ENCODE measurements at places on chromosomes 2 and 18.

- no peak for DNase-seq
These were observed 298.9 kb upstream of the TRIB2 start for GRCh38 chr2:12417786-12418185.

DNA sequence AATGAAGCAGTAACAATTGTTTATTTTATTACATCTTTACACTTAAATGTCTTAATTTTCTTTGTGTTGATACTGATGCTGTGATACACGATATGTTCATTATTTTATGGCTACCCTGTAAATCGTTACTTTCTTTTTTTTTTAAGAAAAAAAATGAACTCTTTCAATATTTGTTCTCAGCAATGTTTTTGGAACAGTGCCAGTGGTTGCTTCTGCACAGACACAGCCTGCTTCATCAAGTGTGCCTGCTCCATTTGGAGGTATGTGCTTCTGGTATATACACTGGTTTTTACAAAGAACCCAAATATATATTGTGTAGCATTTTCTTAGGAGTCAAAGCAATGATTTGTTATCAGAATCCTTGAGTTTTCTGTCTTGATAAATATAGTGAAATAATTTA is 62.2 kb upstream of the SCYGR2 start:
- DNase-seq: no peak

DNA sequence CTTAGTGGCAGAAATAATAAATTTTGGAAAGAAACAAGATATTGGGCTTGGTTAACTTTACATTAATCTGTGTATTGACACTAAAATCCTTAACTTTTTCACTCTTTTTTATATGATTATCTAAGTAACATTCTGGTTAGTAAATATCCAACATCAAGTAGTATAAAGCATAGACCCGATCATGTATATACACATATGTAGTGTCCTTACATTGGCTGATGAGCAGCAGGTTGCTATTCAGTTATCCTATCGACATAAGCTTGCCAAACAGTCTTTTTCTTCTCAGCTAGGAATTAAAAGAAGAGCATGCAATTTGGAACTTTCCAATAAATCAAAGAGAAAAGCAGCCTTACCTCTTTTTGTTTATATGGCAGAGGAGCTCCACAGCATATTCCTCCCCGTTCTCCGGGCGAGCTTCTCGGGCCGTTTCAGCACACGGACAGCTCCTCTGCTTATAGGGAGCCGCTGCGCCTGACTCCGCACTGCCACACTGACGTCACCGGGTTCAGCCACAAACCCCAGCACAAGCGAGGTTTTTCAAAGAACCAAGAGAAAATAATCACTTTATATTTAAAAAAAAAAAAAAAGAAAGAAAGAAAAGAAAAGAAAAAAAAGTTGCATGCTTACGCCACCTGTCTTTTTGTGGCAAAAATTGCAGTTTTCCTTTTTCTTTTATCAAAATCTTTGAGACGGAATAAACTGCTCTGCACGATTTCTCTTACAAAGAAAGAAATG is at the start of gene SCG2:
Gene SCG2, minus strand, starts transcription at position 430 of the 735 bp plus-strand sequence. CDS start 3,079 bp downstream, outside the sequence.
- DNase-seq: peak; percentile 38

DNA sequence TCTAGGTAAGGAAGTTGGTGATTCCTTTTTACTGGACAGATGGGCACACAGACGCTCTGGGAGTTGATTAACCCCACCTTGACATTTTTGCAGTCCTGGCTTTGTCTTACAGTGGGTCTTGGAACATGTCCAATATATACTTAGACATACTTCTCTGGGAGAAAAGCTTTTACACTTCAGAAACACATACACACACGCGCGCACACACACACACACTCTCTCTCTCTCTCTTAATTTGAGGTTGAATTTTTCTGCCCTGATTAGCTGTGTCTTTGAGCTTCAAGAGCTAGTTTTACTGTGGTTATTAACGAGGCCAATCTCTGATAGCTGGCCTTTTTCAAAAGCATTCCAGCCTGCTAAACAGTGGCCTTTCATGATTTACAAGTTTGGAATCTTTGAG is 215.0 kb downstream of the MYCN start:
- no peak for DNase-seq

DNA sequence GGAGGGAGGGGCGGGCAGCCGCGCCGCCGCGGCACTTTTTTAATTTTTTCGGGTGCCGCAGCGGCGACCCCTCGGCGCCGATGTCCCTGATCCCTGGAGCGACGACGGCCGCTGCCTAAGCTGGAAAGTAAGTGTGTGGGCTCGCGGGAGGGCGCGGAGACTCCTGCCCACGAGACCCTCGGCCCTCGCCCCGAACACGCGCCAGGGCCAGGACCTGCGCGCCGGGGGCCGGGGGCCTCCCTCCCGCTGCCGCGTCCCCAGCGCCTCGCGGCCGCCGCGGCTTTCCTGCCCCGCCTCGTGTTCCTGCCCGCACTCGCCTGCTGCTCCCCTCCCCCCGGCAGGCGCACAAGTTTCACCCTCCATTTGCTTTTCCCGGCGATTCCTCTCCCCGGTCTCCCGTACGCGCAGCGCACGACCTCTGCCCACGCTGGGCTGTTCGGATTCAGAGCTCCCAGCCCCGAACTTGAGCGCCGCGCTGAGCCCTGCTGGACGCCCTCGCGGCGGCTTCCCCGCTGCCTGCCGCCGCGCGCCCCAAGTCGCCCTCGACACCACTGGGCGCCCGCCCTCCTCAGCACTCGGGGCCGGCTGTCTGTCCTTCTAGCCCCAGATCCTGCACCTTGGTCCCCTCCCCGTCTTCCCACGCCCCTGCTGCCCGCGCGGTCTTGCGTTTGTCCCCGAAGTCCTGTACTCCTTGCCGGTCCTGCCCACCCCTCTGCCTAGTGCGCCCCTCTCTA is 507 bp downstream of the PKP4 start:
- DNase-seq: peak; percentile 63

DNA sequence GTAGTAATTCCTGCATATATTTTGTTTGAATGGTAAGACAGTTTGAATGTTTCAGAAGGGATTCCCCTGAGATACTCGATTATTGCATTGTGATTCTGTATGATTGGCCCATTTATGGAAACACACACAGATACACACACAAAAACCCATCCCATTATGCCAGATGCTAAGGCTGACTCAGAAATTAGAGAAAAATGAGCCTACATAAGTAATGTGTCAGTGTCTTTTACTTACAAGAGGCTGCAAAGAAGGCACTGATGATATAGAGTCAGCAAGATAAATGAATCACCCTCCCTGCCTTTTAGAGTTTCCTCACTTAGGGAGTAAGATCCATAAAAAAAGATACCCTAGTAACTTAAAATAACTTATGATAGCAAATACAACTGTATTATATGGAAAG is 1481.1 kb upstream of the ACVR2A start:
- DNase-seq: no peak

DNA sequence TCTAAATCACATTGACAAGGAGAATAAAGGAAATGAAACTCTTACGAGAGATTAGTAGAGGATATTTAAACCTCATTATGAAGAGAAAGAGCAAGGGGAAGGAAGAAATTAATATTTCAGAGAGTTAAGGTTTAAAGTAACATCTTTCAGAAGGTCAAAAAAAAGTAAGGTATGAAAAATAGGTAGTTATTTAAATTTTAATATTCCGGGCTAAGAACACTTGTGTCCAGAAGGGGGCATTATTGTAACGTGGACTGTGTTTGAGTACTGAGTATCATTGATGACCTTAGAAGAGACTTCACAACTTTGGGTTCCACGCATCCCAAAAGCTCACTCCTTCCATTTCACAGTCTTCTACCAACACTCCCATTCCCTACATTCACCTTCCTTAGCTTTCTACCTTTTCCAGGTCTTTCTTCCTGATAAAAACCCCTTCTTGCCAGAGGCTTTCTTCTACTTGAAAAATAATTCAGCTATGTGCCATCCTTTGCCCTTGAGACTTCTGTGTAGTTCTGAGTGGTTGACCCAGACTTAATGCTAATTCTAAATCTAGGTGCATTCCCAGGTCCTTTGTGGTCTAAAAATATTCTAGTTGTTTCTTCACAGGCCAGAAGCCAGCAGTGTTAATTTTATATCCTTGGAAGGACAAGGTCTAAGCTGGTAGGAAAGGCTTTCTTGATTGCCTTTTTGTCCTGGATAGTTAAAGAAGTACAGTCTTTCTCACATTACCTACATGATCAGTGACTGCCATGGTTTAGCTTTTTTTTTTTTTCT is 16.5 kb downstream of the DYNC1I2 start:
- DNase-seq: peak; percentile 47

- DNase-seq: no peak
These were observed 31.1 kb downstream of the DSG4 start for GRCh38 chr18:31407649-31408048.

DNA sequence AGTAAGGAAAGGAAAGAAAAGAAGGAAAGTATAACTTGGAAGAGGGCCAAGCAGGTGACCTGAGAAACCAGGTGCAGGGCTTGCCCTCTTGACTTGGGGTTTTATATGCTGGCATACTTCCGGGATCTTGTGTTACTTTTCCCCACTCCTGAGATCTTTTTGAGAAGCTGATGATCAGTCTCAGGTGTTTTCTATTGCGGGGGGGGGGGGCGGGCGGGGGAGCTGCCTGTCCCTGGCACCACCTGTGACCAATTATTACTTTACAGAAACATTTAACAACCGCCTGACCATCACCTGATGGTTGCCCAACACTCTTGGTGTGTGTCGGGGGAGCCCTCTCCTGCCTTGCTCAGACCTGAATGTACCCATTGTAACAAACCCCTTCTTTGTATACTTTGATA is 6.9 kb upstream of the CASP10 start:
- no peak for DNase-seq

- DNase-seq: no peak
These were observed 96.5 kb downstream of the ZNF532 start for GRCh38 chr18:58960946-58961722.

- DNase-seq: no peak
These were observed 39.5 kb downstream of the RRM2 start for GRCh38 chr2:10161961-10162441.

GRCh38 chr2:30272761-30273573 is 41.6 kb downstream of the LBH start:
- DNase-seq: no peak

- DNase-seq: no peak
These were observed 95.7 kb downstream of the ASXL3 start for GRCh38 chr18:33673689-33674088.

- DNase-seq: no peak
These were observed 1.8 kb downstream of the SALL3 start for GRCh38 chr18:78981394-78981831.

GRCh38 chr2:121454549-121455090 is 76.1 kb upstream of the RNU4ATAC start:
- no peak for DNase-seq

- DNase-seq: no peak
These were observed 35.0 kb downstream of the ADD2 start for GRCh38 chr2:70732766-70733645.

Measured in GM10248 (cell line).